ENCODE measurements at places on chromosomes 6 and 20.

GRCh38 chr20:62651285-62652021 is 9.2 kb downstream of the SLCO4A1 start:
- DNase-seq = no peak

DNA sequence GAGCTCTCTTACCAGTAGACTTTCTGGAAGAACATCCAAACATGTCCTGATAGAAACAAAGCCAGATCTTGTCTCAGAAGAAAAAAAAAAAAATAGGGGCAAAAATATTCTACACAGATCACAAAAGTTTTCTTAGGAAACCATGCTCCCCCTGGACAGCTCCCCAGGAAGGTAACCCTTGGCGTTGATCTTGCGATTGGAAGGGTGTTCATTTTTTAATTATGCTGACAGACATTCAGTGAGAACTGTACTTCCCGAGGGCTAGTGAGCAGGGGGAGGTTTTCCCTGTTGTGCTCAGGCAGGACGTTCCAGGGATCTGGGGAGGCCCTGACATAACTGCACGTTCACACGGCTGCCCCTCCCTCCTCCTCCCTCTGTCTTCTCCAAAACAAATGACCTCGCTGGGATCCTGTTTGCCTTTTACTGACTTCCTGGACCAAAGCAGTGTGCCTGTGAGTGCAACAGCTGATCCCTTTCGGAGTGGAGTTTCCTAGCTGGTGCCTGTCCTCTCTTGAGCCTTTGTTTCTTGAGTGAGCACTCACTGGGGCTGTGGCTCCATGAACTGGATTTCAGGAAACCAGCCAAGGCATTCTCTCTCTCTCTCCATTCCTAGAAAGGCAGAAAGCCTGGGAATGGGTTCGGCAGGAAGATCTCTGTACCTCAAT is 46.7 kb downstream of the MARCKS start:
- no peak for DNase-seq

DNA sequence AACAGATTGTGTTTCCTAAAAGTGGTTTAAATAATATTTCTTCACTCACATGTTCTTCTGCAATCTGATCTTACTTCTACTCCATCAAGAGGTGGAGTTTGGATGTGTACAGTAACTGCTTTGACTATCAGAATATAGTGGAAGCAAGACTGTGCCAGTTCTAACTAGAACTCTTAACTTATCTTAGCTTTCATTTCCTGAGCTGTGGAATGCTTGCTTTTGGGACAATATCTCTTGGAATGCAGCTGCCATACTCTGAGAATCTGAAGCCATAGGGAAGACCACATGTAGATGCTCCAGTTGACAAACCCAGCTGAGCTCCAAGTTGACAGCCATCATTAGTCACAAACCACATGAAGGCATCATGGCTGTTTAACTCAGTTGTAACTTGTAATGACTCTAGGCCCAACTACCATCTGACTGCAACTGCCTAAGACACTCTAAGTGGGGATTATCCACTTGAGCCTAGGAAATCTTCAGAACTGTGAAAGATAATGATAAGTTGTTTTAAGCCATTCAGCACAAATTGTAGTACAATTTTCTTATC is 40.8 kb upstream of the MAN1A1 start:
- no peak for DNase-seq

GRCh38 chr20:60802676-60803075 is 449.4 kb upstream of the CDH4 start:
- DNase-seq = no peak

DNA sequence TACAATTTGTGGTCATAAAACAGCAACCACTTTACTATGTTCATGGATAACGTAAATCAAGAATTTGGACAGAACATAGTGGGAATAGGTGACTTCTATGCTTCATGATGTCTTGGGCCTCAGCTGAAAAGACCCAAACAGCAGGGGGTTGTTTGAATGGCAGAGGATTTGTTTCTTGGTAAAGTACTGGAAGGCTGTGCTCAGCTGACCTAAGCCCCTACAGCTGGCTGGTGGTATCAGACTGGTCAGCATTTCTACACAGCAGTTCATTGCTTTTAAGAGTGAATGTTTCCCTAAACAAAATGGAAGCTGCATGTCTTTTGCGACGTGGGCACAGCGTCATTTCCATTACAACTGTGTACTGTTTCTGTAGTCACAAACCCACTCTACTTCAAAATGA is 148.5 kb upstream of the DEFB112 start:
- DNase-seq = no peak

DNA sequence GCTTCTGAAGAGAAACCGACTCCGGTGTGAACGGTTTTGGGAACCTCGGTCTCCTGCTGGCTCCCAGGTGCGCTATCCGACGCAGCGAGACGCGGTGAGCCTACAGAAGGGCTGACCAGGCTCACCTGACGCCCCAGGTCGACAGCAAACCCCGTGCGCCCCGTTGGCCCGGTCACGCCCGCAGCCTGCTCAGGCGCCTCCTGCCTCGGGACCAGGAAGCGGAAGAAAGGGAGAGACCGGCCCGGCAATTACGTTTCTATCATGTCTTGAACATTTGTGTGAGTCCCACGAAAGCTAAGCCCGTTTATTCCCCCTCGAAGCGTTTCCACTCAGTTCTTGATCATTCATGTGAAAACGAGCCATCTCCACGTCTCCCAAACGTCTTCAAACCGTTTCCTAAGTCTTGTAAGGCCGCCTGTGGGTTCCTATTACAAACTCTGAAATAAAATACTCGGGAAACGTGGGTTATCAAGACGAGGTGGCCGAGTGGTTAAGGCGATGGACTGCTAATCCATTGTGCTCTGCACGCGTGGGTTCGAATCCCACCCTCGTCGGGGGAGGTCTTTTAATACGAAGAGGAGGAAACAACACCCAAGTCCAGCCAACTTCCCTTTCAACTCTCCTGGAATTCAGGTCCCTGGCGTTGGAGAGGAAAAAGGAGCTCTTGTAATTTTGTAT is 150.5 kb upstream of the PRSS16 start:
- peak; percentile 52 for DNase-seq

- no peak for DNase-seq
Measured at GRCh38 chr20:17838921-17839320, 129.7 kb downstream of the SNX5 start.

DNA sequence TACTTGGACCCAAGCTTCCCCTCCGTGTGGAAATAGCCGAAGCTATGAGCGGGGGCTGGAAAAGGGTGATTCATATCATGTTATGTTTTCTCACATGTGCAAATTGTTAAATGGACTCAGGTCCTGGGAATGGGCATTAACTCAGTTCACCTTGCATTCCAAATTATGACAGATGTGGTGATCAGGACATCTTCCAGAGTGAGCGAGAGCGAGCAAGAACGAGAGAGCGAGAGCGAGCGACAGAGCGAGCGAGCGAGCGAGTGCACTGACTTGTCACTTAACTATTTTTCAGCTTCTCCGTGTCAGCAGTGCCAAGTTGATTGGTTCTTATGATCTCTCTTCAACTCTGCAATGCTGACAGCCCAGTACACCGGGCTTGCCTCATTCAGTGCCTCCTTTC is 437.4 kb upstream of the NRSN1 start:
- DNase-seq = no peak

DNA sequence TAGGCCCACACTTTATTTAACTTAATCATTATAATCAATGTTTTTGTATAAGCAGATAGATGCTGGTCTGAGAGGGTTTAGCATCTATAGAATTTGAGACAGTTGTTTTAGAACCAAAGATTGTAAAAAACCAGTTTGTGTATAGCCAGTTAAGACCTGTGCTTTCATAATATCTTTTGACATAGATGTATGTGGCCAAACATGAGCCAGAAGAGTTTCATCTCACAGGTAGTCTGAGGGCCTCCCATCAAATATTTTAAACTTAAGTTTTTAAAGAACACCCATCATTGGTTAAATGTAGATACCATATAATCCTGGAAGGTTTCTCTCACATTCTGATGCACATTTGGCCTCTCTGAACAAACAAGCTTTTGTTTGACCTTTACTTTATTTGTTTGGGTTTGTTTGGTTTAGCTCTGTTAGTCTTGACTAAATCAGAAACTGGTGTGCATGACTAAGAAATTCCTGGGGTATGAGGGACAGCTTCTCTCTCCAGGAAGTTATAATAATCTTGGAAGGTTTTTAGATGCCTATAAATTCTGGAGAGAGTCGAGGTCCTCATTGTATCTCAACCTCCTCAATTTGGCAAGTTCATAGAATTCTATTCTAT is 58.0 kb upstream of the TMEM200A start:
- DNase-seq = no peak

DNA sequence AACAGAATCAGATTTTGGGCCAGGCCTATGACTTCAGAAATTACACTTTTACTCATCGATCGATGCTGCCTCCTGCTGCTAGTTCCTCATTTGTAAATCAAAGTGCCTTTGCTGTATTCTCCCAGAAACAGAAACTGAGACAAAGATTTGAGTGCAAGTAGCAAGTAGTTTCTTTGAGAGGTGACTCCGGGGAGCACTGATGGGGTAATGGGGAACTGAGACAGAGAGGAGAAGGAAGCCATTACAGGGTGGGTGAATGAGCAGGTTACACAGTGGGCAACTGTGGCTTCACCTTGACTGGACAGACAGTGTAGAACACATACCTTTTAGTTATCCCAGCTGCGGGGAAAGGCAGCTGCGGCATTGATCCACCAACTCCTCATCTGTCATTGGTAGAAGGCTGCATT is 9.7 kb upstream of the CD40 start:
- DNase-seq = no peak

- no peak for DNase-seq
Measured at GRCh38 chr6:146972546-146972945, 231.7 kb upstream of the STXBP5 start.

- DNase-seq = no peak
Measured at GRCh38 chr6:20751293-20751935, 217.2 kb downstream of the CDKAL1 start.

- DNase-seq = no peak
Measured at GRCh38 chr20:11689262-11689661, 228.4 kb upstream of the BTBD3 start.

- DNase-seq = no peak
Measured at GRCh38 chr6:7706269-7706668, 19.6 kb upstream of the BMP6 start.

- DNase-seq = no peak
Measured at GRCh38 chr20:33769043-33769442, 37.2 kb downstream of the ZNF341 start.

GRCh38 chr20:62437927-62438326 is 10.6 kb upstream of the RBBP8NL start:
- no peak for DNase-seq

DNA sequence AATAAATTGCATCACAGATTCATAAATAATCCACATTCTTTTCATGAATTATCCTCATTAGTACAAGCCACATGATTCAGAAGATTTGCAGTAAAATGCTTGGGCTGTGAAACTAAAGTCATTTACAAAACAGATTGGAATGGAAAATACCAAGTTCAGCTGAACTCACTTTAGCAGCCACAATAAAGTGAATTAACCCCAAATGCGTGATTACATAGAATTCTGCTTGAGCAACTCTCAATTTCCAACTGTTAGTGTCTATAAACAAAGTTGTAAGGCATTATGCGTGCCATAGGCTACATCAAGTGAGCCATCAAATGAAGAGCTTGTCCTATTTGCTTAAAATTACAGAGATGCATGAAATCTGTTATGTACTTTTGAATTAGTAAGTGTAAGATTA is 60.4 kb upstream of the GFRAL start:
- no peak for DNase-seq

GRCh38 chr6:135875446-135875845 is 23.9 kb downstream of the PDE7B start:
- no peak for DNase-seq

- no peak for DNase-seq
Measured at GRCh38 chr6:159821122-159821521, 21.0 kb downstream of the PNLDC1 start.

- DNase-seq = no peak
Measured at GRCh38 chr6:93087606-93088005, 331.8 kb downstream of the EPHA7 start.

- no peak for DNase-seq
Measured at GRCh38 chr6:43328528-43328927, 19.9 kb upstream of the CRIP3 start.

- DNase-seq = no peak
Measured at GRCh38 chr6:40036186-40036585, 101.9 kb upstream of the MOCS1 start.

- no peak for DNase-seq
Measured at GRCh38 chr6:128070406-128070805, 169.5 kb upstream of the THEMIS start.

GRCh38 chr6:127118298-127119101 is at the start of gene RSPO3:
TSS of gene RSPO3 (plus strand) at chr6:127118671. CDS start at chr6:127119193, 522 bp downstream.
- peak; percentile 10 for DNase-seq

- DNase-seq = no peak
Measured at GRCh38 chr20:52143277-52143676, 48.3 kb downstream of the ZFP64 start.

DNA sequence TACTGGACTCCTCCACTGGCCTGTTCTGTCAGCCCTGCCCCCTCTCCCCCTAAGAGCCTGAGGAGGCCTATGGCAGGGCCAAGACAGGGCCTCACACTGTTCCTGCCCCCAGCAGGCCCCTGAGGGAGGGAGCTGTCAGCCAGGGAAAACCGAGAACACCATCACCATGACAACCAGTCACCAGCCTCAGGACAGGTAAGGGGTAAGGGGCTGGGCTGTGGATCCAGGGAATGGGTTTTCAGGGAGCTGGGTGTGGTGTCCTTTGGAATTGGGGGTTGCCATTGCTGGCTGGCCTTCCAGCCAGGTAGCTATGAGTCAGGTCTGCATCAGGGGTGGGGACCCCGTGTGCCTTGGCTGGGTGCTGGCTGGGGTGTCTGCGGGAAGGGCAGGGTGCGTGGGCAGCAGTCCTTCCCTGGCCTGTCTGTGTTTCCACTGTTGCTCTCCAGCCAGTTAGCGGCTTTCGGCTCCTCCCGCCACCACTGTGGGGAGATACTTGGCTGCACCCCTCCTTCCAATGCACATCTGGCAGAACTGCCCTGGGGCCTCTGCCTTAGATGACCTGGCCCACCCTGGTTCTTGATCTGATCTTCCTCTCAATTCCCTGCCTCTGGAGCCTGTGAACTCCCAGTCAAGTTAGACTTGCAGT is 3.9 kb downstream of the SLC29A1 start:
- no peak for DNase-seq

DNA sequence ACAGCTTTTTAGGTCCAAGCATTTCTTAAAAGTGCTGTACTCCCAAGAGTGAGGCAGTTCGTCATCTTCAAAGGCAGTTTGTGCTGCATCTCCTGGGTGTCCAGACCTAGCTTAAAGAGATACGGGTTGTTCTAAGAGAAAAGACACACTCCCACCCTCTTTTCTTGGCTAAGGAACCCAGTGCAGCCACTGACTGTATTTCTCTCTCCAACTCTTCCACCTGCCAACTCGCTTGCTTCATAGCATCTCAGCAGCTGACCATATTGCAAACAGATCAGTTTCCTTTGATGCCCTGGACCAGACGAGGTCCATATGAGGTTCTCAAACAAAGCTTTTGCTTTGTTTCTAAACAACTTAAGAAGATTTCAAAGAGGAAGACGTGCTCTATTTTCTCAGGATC is 101.1 kb downstream of the ISM1 start:
- DNase-seq = no peak

DNA sequence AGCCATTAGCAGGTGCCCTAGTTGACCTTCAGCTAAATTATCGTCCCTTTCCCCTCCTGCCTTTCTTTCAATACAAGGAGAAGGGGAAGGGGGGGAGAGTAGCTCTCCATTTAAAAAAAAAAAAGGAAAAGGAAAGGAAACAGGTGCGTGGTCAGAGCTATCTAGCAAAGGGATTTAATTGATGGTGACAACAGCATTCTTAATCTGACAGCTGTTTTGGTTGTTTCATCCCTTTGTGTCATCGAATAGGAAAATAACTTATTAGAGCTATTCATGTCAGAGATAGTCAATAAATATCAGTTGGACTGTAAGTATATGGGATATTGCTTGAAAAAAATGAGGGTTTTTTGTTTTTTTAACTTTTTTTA is 195.2 kb upstream of the SASH1 start:
- DNase-seq = no peak
